ENCODE measurements at places on chromosomes 13 and 19.

DNA sequence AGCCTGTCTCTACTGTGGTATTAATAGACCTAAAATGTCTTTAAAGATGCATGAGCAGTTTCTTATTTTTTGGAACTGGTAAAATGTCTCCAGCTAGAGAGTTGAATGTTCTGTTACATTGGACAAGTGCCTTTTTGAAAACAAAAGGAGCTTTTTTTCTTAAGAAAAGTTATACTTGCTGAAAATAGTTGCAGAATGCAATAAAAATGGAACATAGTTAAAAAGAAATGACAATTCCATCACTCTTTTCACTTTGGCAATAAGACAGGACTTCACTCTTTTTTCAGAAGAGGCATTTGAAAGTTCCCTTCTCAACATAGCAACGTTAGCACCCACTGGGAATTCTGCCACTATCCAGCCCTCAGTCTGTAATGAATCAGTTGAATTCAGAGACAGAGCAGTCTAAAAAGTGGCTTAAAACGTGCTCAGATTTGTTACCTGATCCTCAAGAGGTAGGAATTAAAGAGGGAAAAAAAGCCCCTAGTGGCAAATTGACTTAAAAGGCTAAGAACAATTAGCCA lies 10.1 kb downstream of the RGCC start:
- DNase-seq: no peak

GRCh38 chr19:55279340-55279739 lies 570 bp downstream of the HSPBP1 start:
- DNase-seq: no peak

DNA sequence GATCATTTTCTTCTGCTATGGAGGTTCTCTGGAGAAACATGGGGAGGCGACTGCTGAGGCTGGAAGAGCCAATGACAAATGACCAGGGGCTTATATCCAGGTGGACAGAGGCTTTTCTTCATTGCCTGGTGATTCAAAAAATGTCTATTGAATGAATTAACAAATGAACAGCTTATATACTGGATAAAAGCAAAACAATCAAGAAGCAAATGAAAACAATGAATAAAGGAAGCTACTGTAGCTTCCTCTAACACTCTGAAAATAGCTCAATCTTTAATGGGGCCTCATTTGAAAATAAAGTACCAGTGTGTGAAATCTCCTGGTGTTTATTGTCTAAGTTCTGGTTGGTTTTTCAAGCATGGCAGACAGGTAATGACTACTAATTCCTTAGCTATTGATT lies 167.5 kb upstream of the TMTC4 start:
- DNase-seq: no peak

GRCh38 chr13:67043901-67044300 lies 186.2 kb downstream of the PCDH9 start:
- DNase-seq: no peak

DNA sequence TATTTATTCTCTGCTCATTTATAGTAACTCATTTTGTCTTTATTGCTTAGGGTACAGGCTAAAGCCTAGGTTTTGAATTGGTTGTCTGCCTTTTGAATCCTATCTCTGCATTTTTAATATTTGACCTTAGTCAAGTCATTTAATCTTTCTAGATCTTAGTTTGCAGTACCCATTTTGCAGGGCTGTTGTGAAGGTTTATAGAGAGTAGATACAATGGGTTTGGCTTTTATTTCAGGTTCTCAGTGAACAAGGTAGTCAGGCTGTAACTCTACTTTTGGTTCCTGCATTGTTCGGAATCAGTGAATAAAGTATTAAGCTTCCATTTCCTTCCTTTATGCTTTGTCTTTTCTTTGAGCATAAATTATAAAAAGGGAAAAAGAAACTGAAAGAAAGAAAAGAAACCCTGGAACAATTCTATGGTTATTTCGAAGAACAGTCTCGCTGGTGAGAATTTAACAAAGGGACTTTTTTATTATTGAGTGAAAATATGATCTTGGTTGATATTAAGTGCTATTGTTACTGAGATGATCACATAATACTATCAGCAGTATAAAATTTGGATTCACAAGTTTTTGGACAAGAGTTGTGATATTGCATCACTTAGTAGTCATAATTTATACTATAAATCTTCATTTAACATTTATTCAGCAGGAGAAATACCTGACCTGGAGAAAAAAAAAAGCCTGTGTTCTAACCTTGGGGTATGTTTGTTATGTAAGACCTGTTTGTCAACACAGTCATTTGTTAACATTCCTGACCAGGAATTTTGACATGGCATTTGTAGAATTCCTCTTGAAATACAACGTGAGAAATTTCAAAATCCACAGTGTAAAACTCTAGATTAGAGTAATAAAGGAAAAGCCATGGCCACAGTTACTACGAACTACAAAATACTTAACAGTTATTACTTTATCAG lies 91.3 kb downstream of the ZMYM2 start:
- DNase-seq: no peak

- no peak for DNase-seq
These were observed 15.0 kb upstream of the NAXD start for GRCh38 chr13:110600261-110600819.

- DNase-seq: no peak
These were observed 30.0 kb upstream of the KBTBD7 start for GRCh38 chr13:41224113-41225110.

- DNase-seq: no peak
These were observed 1551.1 kb downstream of the EFNB2 start for GRCh38 chr13:104984296-104984818.

DNA sequence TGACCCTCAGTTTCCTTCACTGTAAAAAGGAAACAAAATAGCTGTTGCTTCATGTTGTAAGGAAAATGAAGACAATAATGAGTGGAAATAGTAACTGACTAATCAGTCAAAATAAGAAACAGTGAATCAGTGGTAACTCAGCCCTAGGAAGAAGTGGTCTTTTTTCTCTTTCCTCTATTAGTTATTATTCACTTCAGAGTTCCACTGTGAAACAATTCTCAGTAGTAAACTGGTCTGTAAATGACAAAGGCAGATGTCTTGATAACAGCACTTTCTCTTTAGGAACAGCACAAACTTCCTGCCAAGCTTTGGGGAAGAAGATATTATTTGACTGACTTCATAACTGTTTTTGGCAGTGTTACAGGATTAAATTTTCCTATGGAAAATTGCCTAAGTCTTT lies 600.5 kb upstream of the KLHL1 start:
- DNase-seq: no peak

DNA sequence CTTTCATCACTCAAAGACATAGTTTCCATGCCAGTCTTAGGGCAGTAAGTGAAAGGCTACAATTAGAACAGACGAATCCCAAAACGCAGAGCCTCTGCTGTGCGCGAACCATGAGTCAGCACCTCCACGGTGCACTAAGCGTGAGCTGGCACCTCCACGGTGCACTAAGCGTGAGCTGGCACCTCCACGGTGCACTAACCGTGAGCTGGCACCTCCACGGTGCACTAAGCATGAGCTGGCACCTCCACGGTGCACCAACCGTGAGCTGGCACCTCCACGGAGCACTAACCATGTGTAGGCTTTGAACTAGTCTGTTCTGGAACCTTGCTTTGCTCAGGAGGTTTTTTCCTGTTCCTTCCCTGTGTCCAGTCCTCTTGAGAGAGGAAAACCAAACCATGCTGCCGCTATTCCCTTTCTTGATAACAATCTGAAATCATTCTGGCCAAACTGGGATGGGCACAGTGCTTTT lies 120.6 kb downstream of the IRS2 start:
- DNase-seq: no peak

GRCh38 chr19:6443986-6444385 lies 10.4 kb upstream of the SLC25A41 start:
- no peak for DNase-seq

DNA sequence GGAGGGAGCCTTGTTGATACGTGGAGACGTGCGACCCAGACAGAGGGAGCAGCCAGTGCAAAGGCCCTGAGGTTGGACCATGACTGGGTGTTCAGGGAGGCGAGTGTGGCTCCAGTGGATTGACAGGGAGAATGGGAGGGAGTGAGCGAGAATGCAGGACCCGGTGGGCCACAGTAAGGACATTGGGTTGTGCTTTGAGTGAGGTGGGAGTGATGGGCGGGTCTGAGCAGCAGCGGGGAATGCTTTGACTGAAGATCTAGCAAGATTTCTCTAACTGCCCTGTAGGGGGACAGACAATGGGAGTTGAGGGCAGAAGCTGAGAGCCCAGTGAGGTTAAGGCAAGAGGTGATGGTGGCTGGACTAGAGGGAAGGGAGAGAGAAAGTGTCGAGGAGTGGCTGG lies 7.7 kb upstream of the NANOS2 start:
- DNase-seq: no peak

DNA sequence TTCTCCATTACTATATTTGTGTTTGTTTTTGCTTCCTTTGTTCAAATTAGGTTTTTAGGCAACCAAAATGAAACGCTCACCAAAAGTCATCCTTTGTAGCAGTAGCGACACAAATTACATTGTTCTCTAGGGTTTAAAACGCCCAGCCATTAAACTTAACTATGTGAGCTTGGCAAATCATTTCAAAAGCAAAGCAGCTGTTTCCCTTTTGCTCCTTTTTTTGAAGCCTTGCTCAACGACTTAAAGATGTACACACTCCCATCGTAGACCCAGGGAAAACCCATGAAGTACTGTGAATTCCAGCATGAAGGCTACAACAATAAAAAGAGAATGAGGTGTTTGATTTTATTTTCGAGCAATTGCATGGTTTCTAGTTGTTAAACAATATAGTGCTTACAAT lies 106.7 kb downstream of the RAP2A start:
- DNase-seq: no peak
